ENCODE measurements at places on chromosomes 6 and 20.

GRCh38 chr6:125904871-125905270 is 51.7 kb upstream of the HINT3 start:
- DNase-seq = no peak

GRCh38 chr6:34593701-34594100 is 37.6 kb upstream of the SPDEF start:
- DNase-seq = no peak

- no peak for DNase-seq
Measured at GRCh38 chr6:85496009-85496579, 46.2 kb downstream of the NT5E start.

GRCh38 chr6:116029535-116029934 is 31.2 kb downstream of the FRK start:
- DNase-seq = no peak

GRCh38 chr20:50308513-50309279 is 118.1 kb downstream of the CEBPB start:
- DNase-seq = no peak

DNA sequence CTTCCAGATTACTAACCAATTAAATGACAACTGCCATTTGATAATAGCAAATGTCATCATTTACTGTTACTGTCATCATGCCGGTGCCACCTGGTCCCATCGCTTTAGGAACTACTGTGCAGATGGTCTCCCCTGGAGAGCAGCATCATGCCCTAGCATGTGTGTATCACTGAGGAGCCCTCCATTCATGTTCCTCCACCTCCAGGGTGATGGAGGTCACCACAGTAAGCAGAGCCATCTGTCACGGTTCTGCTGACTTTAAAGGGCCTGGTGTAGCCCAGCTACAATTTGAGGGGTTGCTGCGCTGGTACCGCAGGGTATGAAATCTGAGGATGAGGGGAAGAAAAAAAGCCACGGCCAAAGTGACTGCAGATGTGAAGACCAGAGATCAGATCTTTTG is 118.8 kb upstream of the KCNK16 start:
- DNase-seq = no peak

DNA sequence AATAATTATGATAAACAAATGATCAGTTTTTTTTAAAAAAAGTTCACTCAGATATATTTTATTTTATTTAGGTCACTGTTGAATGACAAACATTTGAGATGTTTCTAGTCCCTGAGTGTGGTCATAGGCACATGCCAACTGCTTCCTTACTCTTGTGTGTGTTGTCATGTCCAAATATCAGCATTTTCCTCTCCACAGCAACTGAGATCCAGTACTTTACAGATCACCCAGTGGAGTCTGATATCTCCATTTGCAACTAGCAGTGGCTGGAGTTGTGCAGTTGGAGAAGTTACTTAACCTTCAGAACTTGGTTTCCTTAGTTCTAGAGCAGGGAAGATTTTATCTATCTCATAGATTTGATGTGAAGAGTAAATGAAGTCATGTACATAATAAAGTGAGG is 101.3 kb downstream of the MYB start:
- DNase-seq = no peak

GRCh38 chr6:5811997-5812396 is 194.7 kb downstream of the NRN1 start:
- DNase-seq = no peak

DNA sequence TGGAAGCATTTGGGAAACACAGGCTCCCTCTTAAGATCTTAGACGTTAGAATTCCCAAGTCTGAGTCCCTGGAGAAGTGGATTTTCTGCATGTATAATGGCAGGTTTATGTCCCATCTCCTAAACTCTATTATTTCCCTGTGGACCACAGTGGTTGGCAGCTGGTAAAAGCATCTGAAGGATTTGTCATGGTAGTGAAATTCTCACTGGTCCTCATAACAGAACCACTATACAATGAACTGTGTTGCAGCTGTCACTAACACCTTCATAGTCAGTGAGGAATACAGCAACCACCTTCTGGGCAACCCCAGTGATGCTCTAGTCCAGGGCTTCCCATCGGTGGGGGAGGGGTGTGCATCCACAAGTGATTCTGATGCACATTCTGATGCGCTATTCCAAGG is 396.9 kb downstream of the ZFAND3 start:
- no peak for DNase-seq

GRCh38 chr6:7629321-7629720 is 39.3 kb downstream of the SNRNP48 start:
- no peak for DNase-seq

DNA sequence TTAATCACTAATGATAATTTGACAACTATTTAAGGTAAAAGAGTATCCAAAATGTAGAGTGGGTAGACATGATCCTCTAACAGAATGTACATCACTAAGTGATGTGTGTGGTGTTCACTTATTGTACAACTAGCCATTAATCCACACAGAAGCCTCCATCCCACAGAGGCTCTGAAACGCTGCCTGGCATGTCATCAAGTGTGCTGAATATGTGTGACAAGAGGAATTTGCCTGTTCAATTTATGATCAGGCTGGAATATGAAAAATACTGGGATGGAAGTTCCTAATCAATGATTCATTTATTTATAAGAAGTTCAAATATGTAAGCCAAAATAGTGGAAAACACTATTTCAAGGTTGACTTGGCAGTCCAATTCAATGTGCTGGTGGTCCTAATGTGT is 72.4 kb downstream of the BACH2 start:
- DNase-seq = no peak

GRCh38 chr6:110731196-110731595 is 84.1 kb downstream of the CDK19 start:
- no peak for DNase-seq

DNA sequence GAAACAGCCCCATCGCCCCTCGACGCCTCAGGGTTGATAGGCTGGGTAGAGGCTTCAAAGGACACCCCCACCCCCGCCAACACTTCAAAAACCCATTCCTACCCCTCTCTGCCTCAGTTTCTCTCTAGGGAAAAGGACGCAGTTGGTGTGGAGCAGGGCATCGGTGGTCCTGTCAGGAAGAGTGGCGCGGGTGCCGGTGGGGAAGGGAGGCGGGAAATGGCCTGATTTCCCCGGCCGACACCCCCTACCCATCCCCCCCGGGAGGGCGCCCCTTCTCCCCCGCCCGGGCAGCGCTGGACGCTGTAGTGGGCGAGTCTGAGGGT is 367 bp downstream of the NRSN2 start:
- DNase-seq = no peak

GRCh38 chr6:26754212-26754611 is 94.7 kb upstream of the ZNF322 start:
- DNase-seq = no peak

GRCh38 chr6:42306439-42307140 is 88.9 kb upstream of the MRPS10 start:
- no peak for DNase-seq

- no peak for DNase-seq
Measured at GRCh38 chr6:57147955-57148858, 23.9 kb upstream of the BAG2 start.

DNA sequence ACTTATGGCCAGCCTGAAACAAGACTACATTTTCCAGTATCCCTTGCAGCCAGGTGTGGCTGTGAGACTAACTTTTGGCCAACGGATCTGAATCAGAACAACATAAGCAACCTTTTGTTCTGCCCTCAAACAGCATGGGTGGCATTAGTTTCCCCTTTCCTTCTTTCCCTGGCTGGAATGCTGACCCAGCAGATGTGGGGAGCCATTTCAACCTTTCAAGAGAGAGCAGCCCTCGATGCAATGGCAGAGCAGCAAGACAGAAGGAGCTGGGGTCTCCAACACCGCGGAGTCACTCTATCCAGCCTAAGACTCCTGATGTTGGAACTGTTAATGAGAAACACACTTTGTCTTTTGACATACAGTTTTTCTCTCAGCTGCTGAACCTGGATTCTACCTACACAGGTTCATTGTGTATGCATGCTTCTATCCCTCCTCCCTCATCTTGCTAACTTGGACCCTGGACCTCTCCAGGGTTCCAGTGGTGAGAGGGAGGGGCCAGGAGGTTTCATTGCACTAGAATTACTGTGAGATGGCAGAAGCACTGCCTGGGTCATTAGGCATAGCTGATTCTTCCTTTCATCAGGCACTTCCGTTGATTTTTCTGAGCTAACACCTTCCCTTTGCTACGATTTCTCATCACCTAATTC is 28.8 kb upstream of the DDR1 start:
- DNase-seq = no peak

GRCh38 chr6:137224799-137225198 is 5.6 kb upstream of the IFNGR1 start:
- DNase-seq = no peak

DNA sequence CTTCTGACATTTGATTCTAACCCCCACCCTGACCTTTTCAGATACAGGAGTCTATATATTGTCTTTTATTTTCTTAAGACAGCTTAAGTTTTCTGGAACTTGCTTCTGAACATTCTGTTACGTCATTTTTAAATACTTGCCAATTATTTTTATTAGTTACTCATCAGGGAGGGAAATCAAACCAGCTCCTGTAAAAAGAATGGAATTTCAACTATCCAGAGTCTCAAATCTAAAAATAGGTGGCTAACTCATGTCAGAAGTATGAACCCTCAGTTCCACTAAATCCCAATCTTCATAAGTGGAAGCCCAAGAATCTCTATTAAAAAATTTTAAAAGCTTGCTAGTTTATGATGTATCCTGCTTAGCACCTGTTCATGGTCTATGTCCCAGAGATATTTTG is 900.0 kb downstream of the KIF16B start:
- no peak for DNase-seq

DNA sequence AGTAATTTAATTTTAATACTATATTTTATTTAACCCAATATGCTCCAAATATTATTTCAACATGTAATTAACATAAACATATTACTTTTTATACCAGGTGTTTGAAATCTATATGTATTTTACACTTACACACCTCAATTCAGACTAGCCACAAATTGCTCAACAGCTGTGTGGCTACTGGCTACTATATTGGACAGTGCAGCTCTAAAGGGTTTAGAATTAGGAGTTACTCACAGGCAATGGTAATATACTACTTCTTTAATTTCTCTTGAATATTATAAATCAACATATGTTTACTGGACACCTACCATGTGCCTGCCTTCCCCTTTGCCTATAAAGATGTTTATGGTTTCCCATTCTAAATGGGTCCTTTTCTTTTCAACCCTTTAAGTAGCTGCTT is 2.3 kb downstream of the MTRF1L start:
- DNase-seq = no peak

- no peak for DNase-seq
Measured at GRCh38 chr6:112231164-112231563, 23.2 kb downstream of the LAMA4 start.

GRCh38 chr20:63351811-63352591 is 9.1 kb downstream of the CHRNA4 start:
- no peak for DNase-seq

GRCh38 chr6:133992992-133993680 is 40.1 kb downstream of the TBPL1 start:
- DNase-seq = no peak

- DNase-seq = no peak
Measured at GRCh38 chr20:52589251-52589812, 382.8 kb upstream of the TSHZ2 start.

GRCh38 chr6:104519566-104519965 is 340.2 kb downstream of the HACE1 start:
- no peak for DNase-seq

DNA sequence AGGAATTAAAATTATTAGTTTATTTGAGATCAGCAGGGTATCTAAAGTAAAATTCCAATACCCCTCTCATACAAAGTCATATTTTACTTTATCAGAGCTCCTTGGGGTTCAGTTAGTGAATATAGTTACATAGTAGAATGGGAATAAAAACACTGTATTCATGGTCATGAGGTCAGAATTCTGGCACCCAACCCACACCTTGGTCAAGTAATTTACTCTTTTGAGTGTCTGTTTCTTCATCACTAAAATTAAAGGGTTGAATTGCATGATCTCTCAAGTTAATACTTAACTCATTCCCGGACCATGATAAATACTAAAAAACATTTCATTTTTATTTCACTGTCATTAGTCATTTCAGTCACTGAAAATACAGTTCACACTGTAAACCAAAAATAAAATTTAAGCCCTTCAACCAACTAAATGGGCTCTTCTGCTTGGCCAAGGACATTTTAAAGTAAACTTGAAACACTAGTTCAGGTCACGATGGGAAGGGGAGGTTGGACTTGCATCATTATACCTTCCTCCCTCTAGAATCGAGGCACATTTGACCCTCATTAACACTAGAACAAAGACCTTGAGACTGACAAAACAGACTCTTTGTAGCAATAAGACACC is 21.1 kb upstream of the HLA-DRB1 start:
- no peak for DNase-seq

GRCh38 chr6:74114428-74114827 is 418.4 kb downstream of the CD109 start:
- no peak for DNase-seq

GRCh38 chr20:62352402-62353288 is 14.5 kb downstream of the LAMA5 start:
- DNase-seq = no peak

DNA sequence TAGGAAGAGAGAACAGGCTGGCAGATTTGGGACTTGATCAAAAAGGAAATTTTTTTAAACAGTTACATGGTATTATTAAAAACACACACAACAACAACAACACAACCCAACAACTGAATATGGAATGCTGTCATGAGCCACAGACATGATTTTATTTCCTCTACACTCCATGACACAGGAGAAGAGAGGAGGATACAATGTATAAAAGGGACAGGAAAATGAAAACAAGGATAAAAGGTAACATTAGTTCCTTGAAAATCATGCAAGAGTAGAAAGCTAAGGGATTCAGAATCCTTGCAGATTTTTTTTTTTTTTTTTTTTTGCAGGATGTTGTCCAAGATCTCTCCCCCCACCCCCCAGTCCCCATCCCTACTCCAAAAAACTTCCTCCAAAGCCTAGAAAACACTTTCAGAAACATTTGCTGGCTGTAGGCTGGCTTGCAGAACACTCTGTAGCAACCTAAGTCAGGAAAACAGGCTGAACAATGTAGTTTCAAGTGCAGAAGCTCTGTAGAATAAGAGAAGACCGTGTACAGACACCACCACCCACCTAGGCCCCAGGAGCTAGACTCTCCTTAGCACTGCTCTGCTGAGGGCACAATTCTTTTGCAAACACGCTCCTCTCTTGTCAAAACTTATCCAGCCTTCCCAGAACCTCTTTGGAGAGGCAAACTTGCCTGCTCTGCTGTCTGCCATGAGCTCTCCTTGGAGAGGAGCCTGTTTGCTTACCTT is 845 bp downstream of the ZMYND8 start:
- DNase-seq = no peak

GRCh38 chr6:89449193-89449592 is 16.2 kb downstream of the ANKRD6 start:
- DNase-seq = no peak

GRCh38 chr20:53491462-53491861 is 102.2 kb downstream of the ZNF217 start:
- DNase-seq = no peak

GRCh38 chr20:2840967-2841531 is 504 bp downstream of the VPS16 start:
- DNase-seq = peak; percentile 9
